ENCODE measurements at places on chromosomes 16 and 17.
A peak's percentile ranks its signal among the peaks of the same experiment; 100 is the strongest.

DNA sequence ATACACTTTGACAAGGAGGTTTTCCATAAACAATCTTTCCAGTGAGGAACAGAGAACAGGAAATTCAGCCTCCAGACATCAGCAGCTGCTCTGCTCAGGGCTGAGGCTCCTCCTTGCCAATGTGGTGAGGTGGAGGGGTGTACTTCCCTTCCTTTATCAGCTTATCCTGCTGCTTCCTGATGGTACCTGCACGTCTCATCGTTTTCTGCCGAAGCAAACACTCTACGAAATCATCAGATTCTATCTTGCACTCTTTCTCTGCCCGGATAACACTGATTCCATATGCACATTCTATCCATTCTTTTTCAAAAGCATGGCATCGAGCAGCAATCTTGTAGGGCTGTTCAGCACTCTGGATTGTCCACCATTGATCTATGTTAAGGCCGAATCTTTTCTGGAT lies 15.4 kb upstream of the SEZ6 start:
- DNase-seq, result no peak

- no peak for DNase-seq
Observed at GRCh38 chr16:81526935-81527334, 82.3 kb downstream of the CMIP start.

GRCh38 chr16:10128397-10129258 lies 53.6 kb downstream of the GRIN2A start:
- no peak for DNase-seq

DNA sequence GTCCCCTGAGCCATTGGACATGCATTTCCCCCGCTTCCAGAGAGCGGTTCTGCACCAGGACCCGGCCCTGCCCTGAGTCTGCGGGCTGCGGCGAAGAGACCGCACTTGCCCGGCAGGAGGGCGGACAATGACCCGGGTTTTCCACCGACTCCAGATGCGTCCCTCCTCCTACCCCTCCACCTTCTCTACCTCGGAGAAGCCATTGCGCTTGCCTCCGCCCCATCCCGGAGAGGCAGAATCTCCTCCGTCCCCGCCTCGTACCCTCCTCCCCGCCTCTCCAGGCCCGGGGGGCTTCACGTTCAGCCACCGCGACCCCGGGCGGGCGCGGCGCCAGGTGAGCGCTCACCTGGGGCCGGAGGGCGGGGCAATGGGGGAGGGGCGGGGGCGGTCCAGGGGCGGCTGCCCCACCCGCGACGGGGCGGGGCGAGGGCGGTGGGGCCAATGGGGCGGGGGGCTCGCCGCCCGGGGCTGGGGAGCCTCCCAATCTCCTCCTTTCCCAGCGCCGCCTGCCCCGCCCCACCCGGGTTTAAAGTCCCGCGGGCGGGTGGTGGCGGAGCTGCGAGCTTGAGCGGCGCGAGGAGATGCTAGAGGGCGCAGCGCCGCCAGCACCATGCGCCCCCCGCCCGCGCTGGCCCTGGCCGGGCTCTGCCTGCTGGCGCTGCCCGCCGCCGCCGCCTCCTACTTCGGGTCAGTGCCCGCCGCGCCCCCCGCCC lies at the start of gene WNT9B:
TSS of gene WNT9B (plus strand) at position 555 of the 713 bp plus-strand sequence. CDS start at position 611, 56 bp downstream.
- DNase-seq, result no peak

DNA sequence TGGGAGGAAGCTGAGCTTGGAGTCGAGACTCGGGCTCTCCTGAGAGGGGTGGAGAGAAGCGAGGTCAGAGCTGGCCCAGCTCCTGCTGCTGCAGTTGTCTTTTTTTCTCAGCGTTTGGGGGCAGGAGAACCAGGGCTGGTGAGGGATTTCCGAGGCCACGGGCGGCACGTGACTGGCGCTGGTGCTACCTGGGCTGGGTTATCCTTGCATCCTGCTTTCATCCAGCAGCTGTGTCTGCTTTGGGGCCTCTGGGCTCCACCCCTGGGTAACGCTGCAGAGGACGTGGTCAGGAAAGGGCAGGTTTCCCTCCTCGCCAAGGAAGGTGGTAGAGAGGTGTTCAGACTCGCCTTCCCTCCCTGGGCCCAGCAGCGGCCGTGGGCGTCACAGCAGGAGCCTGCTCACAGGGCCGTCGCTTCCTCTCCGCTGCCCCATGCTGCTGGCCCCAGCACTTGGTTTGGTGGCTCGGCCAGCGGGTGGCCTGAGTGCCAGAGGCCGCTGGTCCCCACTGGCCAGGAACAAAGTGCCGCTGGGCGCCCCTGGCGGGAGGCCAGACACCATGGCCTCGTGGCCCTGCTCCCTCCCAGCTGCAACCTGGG lies 22.5 kb downstream of the GSE1 start:
- no peak for DNase-seq

- DNase-seq, result no peak
Observed at GRCh38 chr16:53784291-53784690, 80.3 kb downstream of the FTO start.

DNA sequence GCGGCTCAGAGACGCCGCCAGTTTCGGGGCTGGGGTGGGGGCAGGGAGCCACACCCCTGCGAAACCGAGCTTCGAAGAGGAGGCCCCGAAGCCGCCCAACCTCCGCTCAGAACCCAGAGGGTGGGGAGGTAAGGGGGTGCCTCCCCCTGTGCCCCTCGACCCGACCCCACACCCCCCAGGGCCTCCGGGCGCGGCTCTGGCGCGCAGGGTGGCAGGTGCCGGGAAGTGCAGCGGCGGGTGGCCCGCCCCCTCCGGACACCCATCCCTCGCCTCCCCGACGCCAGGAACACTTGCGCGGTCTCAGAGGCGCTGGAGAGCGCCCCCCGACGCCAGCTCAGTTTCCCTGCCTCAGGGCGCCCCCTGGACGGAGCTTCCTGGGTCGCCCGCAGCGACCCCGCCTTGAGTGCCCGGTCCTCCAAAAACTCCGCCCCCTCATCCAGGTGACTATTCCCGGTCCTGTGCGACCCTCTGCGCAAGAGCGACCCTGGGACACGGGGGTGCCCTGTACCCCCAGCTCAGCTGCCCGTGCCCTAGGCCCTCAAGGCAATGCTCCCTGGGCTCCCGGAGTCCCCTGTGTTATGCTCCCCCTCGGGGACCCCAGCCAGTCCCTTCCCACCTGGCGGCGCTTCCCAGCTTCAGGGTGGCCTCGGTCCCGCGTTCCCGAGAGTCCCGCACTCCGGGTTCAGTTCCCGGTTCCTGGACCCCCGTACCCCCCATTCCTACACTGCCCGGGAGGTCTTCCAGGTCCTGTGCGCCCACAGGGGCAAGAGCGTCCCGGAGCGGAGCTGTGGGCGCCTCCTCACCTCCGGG lies 562 bp downstream of the PPL start:
- no peak for DNase-seq

- DNase-seq, result peak; percentile 78
Observed at GRCh38 chr17:64020056-64020766, at the start of gene ICAM2. Gene ICAM2, minus strand, starts transcription at chr17:64020633. Its CDS starts 13,942 bp downstream, at chr17:64006691.

GRCh38 chr16:4140652-4141051 lies 24.4 kb upstream of the ADCY9 start:
- no peak for DNase-seq

- no peak for DNase-seq
Observed at GRCh38 chr16:12184419-12184917, 207.9 kb downstream of the SNX29 start.

- DNase-seq, result no peak
Observed at GRCh38 chr16:2977440-2977839, 2.8 kb downstream of the PKMYT1 start.

GRCh38 chr17:40726919-40727318 lies 23.4 kb upstream of the KRT24 start:
- no peak for DNase-seq

GRCh38 chr16:71894229-71894920 lies 956 bp upstream of the IST1 start:
- DNase-seq, result peak; percentile 8

GRCh38 chr16:3099732-3100499 lies 822 bp upstream of the ZSCAN10 start:
- peak; percentile 91 for DNase-seq

DNA sequence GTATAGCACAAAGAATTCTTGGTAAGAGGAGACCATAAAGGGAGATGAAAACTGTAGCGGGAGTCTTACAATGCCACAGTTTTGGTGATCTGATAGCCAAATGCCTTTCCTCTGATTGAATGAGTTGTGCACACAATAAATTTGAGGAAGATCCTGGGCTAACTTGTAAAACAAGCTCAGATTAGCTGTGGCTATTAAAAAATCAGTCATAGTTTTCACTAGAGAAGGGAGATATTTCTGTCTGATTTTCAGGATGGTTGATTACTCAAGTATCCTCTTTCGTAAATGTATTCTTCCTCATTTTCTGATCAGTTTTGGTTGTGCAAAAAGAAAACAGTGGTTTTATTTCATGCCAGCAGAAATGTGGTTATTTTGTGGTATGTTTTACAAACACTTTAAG lies 9.1 kb upstream of the METTL9 start:
- DNase-seq, result no peak

DNA sequence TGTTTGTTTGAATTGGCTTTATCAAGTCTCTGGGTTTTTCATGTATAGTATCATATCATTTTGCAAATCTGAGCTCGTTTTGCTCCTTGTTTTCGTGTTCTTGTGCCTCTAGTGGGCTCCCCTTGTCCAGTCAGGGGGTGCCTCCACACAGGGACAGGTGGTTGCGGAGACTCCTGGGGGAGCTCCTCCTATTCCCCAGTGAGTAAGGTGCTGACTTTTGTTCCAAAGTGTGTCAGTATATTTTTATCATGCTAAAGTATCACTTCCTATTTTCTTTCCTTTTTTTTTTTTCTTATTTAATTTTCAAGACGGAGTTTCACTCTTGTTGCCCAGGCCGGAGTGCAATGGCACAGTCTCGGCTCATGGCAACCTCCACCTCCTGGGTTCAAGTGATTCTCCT lies 30.3 kb upstream of the IL17C start:
- no peak for DNase-seq

- no peak for DNase-seq
Observed at GRCh38 chr17:73683771-73684170, 39.5 kb upstream of the SDK2 start.

DNA sequence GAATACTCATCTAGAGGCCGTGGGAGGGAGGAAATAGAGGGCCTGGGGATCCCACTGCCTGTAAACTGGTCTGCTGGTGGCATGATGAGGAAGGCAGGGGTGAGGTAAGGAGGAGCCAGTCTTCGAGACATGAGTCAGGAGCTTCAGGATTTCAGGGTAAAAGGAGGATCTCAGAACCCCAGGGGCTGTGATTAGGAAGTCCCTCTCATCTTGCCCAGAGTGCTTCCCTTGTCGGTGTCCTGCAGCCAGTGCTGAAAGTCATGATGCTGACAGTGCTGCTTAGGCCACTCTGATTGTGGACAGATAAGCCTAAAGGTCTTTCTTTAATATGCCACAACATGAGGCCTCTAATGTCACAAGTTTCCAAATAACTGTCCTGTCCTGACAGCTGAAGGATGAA lies 29.6 kb downstream of the COG4 start:
- no peak for DNase-seq

DNA sequence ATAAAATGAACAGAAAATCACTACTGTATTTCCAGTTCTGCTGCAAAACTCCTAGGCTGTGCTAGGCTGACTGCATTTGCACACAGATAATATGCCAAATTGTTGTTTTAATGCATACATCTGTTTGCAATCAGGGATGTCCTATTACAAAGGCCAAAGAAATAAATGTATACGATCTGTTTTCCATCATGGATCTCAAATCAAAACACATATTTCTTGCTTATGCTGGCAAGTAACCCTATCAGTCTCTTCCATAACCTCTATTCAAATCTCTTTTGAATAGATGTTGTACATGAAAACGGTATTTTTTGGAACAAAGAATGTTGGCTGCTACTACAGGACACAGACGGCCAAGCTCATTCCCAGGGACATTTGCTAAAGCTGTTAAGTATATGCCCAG lies 56.6 kb downstream of the DUSP14 start:
- DNase-seq, result no peak

DNA sequence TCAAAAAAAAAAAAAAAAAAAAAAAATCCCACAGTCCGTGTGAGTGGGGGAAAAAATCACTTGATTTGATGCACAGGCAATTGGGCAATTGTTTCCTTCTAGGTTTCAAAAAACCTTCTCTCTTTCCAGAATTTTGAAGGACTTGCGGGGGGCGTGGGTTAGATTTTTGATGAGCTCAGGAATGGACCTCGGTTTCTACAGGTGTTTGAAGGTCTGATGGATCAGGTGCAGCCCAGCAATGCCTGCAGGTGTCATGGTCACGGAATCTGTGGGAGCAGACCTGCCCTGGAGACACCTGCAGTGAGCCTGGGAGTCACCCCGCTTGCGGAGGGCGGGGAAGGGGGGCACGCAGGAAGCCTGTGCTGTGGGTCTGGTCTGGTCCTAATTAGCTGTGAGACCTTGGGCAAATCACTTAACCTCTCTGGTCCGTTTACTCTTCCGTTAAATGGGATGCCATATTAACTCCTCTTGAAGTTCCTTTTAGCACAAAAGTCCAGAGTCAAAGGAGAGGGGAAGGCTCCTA lies 174.2 kb downstream of the IRF8 start:
- no peak for DNase-seq

DNA sequence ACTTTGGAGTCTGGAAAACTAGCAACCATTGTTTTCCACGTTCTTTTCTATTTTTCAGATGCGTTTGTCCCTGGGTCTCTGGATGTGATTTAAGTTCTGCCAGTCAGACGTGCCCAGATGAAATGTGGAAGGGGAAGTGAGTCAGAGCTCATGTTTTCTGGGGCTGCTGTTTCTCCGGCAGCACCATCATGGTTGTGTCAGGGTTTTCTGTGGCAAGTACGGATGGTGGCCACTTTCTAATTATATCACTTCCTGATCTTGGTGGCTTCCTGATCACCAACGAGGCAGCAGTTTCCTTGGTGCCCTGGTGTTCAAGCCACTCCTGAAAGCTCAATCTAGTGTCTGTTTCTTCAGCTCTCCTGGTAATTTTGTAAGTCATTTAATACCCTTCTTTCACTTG lies 31.4 kb upstream of the PMFBP1 start:
- peak; percentile 15 for DNase-seq

GRCh38 chr16:2251296-2252111 lies at the start of gene ECI1:
Gene ECI1, minus strand, starts transcription at chr16:2251587. Its CDS starts 21 bp downstream, at chr16:2251566.
- DNase-seq, result peak; percentile 73

DNA sequence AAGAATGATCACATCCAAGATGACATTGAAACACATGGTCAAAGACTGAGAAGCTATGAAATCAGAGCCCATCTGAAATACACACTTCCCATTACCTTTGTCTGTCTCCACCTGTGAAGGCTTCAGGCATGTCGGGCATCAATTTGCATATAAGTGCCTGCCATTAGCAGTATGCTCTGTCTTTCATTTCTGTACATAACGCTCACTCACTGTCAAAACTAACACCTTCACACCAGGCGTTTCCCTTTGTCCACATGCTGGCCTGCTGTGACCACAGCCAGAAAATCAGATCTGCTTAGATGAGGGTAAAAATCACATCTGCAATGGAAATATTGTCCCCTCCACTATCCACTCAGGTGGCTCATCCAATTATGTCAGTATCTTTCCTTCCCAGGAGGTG lies 524.8 kb downstream of the TOX3 start:
- DNase-seq, result no peak

DNA sequence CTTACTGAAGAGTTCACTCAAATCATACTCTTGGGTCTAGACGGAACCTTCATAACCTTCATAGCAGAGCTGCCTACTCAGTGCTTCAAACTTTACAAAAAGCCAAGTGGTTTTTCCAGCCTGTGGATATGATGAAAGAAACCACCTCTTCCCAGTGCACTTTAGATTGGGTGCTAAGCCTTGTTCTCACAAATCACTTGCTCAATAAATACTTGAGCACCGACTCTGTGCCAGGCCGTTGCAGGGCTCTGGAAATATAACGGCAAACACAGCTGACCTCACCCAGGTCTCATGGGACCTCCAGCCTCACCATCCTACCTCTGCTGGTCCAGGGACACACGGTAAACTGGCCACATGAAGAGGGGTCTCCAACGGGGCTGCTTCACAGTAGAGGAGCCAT lies 35.7 kb downstream of the CDRT4 start:
- no peak for DNase-seq
